Activated T-helper 9 cell treated with anti-CD3 and anti-CD28 coated beads, Interleukin-2, amount 50 U/mL, for 16 hours (primary cell): ENCODE measurements at places on chromosomes 2 and 18.
A peak's percentile ranks its signal among the peaks of the same experiment; 100 is the strongest.

DNA sequence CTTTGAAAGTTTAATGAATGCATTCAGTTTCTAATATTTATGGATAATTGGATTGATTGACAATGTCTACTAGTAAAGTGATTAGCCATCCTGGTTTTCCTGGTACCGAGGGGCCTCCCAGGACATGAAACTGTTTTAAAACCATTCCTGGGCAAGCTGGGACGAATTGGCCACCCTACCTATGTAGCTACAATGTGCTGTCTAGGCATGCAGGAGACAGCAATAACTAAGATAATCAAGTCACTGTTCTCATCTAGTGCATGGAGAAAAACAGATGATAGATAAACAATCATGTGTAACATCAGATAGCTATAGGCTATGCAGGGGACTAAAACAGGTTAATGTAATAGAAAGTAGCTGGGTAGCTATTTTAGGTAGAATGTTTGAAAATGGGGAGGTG, 67.1 kb downstream of the PMAIP1 start:
- DNase-seq = no peak

DNA sequence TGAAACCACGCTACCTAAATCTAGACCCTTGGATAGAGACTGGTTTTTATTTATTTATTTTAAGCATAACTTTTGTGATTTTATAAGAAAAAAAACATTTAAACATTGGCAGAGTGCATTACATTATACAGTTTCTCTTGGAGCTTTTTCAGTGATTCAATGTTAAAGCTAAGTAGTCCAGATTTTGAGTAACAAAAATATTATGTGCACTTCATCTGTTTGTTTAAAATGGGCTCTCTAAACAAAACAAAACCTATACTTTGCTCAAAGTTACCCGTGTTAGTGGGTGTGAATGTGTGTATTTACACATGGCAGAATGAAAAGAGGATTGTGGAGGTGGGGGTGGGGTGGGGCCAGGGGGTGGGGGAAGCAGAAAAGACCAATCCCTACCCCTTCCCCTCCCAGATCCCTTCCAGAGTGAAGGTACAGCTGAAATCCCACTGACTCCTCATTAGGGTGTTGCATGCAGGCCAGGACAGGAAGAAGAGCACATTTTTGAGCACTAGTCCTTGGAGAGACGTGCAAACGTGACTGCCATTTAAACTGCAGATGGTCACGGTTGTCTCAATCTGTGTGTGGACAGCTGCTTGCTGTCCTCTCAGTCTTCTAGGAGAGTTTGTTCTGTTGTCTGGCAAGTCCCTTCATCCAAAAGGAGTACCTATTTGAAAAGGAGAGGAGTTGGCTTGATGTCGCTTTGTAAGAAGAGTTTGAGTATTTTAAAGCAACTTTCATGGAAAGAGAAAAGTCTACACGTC, 303.0 kb downstream of the ICOS start:
- DNase-seq = no peak

DNA sequence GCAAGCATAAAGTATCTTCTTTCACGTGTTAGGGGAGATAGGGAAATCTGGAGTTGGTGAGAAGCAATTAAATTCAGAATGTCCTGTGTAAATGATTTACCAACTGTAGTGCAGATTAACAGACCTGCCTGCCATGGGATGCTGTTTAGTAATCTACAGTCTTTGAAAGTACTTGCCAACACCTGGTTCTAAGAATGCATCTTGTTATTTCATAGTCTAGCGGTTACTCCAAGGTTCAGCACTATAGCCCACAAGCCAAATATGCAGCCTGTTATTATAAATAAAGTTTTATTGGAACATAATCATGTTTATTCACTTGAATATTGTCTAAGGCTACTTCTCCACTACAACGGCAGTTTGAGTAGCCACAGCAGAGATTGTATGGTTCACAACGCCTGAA, 100.8 kb downstream of the OSBPL6 start:
- DNase-seq = no peak

DNA sequence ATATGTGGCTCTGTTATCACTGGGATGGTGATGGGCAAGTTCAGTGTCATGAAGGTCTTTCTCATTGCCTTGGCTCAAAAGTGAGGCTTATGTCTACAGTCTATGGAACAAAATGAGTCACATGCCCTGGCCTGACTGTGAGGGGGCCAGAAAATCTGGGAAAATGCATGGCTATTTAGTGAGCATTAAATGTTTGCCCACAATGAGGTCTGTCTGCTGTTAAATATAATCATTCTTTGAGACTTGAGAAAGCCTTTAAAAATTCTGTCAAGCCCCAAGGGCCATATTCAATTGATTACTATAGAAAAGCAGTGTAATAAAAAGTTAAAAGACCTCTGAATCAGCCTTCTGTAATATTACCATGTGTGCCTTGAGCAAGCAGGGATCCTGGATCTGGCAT, 5.5 kb upstream of the RNF144A start:
- no peak for DNase-seq

GRCh38 chr2:12430407-12431133, 286.2 kb upstream of the TRIB2 start:
- DNase-seq = peak; percentile 10

- DNase-seq = no peak
These were observed 133.9 kb downstream of the MTCL1 start for GRCh38 chr18:8839281-8839680.

DNA sequence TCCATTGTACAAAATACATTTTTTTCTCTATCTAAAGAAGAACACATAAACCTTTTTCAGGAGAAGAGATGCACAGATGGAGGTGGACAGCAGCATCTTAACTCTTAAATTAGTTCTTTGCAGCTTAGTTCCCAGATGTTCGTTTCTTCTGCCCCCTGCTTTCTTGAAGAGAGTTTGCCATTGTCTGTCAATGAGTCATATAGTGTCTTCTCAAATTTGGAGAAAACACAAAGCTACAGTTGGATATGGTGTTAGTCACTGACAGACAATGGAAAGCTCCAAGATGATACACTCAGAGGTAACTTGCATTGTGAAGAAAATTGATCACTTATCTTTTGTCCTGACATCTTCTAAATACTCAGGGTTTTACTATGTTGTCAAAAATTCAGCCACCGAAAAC, 48.8 kb upstream of the TMEFF2 start:
- DNase-seq = no peak

DNA sequence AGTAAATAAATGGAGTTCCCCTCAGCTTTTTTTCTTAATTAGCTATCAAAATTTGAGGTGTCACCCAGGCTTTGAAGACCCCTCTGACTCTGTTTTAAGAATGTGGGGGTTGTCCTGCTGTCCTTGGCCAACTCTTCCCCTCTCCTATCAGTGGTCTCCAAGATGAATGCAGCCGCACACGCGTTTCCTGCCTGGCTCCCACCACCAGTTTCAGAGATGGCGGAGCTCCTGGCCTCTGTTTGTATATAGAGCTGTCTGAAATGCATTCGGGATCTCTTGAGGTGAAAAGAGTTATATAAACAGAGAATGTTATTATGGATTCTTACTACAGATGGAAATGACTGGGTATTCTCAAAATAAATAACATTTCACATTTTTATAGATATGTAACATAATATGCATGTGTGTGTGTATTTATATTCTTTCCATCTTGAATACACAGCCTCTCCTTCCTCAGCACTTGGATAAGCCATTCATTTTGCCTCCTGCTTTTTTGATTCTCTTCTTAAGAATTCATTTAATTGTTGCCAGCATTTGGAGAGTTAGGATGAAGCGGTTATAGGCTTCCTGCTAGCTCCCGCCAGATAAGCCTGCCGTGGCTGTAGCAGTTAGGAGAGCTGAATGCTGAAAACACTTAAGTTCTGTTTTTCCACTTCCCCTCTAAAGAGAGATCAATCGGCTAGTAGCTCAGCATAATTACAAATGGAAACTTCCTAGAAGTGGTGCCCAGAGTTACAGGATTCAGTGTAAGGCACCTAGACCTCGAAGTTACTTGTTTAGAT, 659.3 kb upstream of the FANCL start:
- no peak for DNase-seq

DNA sequence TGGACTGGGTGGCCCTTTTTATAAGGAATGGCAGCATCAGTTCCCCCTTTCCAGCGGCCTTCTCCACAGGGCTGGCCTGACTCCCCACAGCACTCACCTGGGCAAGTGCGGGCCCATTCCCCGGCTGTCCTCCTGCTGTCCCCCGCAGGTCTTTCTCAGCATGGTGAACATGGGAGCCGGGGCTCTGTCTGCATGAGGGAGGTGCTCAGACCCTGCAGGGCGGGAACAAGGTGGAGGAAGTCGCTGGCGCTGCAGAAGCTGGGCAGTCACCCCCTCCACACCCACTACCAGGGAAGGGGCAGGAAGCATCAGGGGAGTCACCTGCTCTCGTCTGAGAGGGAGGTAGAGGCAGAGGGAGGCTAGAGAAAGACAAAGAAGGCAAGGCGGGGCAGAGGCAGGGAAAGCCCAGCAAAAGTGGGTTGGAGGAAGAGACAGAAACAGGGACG, 12.2 kb downstream of the HES6 start:
- no peak for DNase-seq

GRCh38 chr18:76720683-76721082, 101.7 kb upstream of the ZNF236 start:
- no peak for DNase-seq

DNA sequence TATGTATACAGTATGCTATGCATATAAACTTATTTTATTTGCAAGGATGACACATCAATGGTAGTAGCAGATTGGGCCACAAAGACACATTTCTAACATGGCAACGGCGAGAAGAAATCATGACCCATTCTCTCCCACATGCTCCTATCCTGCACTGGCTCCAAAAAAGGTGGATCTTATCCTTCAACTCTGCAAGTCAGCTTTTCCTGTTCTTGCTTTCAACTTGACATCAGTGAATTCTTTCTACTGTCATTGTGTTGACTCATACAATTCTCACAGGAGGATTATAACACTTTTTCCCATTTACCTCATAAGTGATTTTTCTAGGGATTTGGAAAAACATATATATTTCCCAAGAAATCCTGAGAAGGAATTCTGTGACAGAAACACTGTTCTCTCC, 53.1 kb downstream of the ACVR1 start:
- DNase-seq = no peak

DNA sequence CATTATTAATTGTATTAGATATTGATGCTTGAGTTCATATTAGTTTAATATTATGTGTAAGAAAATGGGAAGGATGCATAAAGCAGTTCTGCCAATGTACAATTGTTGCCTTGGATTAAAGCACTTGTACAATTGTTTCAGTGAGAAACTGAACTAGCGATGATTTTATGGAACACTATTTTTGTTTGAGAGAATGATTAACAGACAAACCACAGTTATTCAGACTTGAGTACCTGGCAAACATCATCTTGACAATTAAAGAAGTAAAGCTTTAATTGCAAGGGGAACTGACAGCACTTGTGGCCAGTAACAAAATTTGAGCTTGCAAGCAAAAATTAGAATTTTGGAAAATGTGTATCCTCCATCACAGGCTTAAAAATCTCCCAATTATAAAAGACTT, 214.3 kb downstream of the RIT2 start:
- no peak for DNase-seq
